ENCODE measurements at places on chromosomes 5 and 9.

- no peak for DNase-seq
These were observed 41.2 kb upstream of the ABCA1 start for GRCh38 chr9:104969116-104969515.

DNA sequence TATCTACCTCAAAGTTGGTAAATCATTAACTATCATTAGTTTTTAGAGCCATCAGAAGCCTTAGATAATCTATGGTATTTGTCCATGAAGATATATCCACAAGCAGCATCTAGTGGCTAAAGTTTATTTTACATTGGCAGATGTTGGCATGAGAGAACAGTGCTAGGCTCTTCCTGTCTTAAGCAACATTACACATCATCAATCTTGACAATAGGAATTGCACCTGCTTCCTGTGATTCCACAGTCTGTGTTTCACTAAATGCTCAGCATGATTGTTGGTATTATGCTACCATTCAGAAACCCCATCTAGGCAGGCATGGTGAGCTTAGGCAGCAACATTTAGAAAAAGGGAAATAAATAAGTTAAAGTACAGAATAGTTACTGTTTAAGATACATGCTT, 246.6 kb downstream of the SLCO4C1 start:
- no peak for DNase-seq

- DNase-seq: no peak
These were observed 442.2 kb upstream of the GRAMD2B start for GRCh38 chr5:125981016-125981415.

GRCh38 chr5:16883176-16883575, 52.9 kb downstream of the MYO10 start:
- DNase-seq: no peak

DNA sequence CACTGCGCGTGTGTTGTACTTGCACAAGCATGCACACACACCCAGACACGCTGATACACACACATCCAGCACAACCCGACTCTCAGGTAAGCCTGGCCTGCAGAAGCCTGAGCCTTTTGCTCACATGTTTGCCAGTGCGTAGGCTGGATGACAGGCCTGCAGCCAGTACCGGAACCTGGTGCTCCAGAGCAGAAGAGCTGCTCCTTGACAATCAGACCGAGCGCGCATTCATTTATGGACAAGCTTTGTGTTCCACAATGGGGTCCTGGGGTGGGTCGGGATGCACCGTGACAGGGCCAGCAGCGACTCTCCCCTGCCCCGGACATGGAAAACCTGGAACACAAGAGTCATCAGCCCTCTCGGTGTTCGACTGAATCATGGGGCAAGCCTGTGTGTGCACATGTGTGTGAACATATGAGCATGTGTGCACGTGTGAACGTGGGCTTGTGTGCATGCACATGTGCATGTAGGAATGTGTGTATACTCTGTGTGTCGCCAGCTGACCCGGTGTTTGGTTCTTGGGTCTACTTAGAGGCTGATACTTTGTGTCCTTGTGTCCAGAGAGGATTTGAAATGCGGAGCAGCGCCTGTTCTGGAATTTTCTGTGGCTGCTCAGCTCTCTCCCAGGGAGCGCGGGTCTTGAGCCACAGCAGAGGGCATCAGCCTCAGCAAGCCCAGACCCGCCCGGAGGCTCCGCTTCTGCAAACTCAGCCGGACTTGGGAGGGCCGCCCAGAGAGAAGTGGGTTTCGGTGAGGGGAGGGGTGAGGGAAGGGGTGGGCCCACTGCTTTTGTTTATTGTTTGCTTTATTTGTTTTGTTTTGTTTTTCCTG, 32.2 kb downstream of the IRX4 start:
- no peak for DNase-seq

DNA sequence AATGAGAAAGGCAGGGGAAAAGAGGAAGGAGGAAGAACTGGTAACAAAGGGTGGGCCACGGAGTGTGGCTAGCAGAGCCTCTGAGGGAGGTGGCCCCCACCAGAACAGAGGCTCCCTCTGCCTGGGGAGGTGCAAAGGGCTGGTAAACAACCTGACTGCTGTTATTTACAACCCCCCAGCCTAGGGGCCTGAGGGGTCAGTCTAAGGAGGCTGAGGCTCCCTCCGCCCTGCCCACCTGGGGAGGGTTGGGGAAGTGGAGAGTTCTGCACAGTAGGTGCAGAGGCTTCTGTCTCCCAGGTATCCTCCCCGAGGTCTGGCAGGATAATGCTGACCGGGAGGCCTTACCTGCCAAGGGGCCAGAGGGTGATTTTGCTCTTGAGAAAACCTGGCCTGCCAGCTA, 35.6 kb upstream of the SMU1 start:
- no peak for DNase-seq

Data from tibial nerve (tissue), 4 donors.